ENCODE measurements at places on chromosomes 12 and 14. TPM values are rescaled to one million over a fixed set of nuclear protein-coding genes. Genes with fewer than 3 reads are reported as not detected.

- no peak for DNase-seq
Measured at GRCh38 chr14:42057111-42057510, 450.4 kb downstream of the LRFN5 start.

- DNase-seq = no peak
Measured at GRCh38 chr12:64065881-64066451, 156.1 kb downstream of the KICS2 start.

DNA sequence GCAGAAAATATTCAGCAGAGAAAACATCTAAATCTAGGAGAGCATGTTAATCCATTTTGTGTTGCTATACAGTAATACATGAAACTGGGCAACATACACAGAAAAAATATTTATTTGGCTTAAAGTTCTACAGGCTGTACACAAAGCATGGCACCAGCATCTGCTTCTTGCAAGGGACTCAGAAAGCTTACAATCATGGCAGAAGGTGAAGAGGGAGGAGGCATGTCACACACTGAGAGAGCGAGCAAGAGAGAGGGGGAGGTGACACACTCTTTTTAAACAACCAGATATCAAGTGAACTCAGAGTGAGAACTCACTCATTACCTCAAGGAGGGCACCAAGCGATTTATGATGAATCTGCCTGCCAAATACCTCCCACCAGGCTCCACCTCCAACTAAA lies 94.2 kb upstream of the CNOT2 start:
- DNase-seq = no peak

ASCL1 gene
- total RNA-seq = not detected

DNA sequence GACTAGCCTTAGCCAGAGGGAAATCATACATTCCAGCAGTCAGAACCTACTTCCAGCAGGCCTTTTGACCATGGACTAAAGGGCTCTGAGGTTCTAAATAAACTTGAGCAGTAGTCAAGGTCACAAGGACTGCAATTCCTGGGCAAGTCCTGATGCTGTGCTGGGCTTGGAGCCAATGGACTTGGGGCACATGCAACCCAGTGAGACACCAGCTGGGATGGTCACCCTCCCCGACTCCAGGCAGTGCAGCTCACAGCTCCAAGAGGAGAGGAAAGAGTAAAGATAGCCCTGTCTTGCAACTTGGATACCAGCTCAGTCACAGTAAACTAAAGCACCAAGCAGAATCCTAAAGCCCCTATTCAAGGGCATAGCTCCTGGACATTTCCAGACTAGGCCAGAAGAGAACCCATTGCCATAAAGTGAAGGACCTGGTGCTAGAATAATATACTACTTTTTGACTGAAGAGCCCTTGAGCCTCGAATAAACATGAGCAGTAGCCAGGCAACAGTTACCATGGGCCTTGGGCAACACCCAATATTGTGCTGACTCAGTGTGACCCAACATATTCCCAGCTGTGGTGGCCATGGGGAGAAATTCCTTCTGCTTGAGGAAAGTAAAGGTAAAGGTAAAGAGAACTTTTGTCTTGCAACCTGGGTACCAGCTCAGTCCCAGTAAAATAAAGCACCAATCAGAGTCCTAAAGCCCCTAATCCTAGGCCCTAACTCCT lies 226.2 kb upstream of the CLEC14A start:
- DNase-seq = peak; percentile 2

PPP4R4 gene
- total RNA-seq = not detected

TBC1D30 gene
- 9.8 TPM for total RNA-seq

DNA sequence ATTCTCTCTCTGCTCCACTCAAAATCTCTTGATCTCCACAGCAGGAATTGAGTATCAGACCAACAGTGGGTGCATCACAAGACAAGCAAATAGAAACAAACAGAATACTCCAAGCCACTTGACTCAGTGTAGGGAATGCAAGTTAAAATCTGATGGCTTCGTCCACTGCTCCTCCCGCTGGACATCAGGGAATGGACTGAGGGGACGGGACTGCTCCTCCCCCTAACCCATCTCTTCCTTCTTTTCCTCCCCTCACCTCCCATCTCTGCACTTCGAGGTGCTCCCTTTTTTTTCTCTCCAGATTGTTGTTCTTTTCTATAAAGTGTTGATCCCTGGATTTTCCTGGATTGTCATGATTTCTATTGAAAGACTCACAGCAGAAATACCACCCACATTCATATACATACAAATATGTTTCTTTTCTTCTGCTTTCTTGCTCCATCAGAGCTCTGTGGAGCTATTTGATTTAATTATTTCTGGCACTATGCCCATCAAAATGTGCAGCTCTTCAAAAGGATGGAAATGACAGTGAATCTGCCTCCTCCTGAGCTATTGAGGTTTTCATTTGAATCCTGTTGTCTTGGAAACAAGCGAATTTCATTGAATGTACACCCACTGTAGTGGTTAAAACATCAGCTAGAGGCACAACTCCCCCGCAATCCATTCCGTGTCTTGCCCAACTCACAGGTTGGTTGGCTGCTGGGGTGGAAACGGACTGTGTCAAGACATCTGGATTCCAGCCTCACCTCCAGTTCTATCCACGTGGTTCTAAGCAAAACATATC lies 199.7 kb downstream of the SPTSSA start:
- no peak for DNase-seq

- no peak for DNase-seq
Measured at GRCh38 chr12:95646781-95647190, 95.5 kb upstream of the USP44 start.

DNA sequence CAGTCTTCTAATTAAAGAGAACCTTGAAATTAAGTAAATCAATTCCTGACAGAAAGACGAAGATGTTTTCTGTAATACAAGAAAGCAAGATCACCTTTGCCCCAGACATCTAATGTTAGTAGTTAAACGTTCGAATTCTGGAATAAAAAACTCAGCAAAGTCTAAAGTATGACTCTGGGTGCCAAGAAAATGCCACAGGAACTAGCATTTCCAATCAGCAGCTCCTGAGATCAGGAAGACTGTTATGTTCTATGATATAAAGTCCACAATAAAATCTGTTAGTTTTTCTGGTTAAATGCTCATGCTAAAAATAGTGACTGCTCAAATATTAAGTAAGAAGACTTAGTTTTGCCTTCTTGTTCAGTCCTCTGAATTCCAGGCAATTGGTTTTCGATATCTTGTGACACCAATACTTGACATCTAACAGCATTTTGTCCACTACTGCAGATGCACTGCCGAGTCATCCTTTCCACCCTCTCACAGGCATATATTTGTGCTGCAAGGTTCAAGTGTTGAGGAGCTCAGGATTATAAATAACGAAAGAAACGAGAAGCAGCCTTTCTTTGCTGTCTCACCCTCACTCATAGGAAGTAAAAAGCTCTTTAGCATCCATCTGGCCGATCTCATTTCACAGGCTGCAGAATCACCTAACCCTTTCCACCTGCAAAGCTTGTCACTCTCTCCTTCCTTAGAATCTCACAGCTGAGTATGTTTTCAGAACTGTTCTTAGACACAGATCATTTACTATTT lies 32.0 kb downstream of the SSH1 start:
- DNase-seq = peak; percentile 61

GRCh38 chr14:100878271-100879146 lies 25.0 kb downstream of the RTL1 start:
- DNase-seq = no peak

BEGAIN gene
- 0.20 TPM for total RNA-seq

- peak; percentile 84 for DNase-seq
Measured at GRCh38 chr12:57086493-57087009, 2.4 kb upstream of the NAB2 start.

Data from lung microvascular endothelial cell (primary cell).